ENCODE measurements at places on chromosomes 5 and 9.

GRCh38 chr9:37683531-37684371 lies 33.0 kb downstream of the FRMPD1 start:
- no peak for DNase-seq

DNA sequence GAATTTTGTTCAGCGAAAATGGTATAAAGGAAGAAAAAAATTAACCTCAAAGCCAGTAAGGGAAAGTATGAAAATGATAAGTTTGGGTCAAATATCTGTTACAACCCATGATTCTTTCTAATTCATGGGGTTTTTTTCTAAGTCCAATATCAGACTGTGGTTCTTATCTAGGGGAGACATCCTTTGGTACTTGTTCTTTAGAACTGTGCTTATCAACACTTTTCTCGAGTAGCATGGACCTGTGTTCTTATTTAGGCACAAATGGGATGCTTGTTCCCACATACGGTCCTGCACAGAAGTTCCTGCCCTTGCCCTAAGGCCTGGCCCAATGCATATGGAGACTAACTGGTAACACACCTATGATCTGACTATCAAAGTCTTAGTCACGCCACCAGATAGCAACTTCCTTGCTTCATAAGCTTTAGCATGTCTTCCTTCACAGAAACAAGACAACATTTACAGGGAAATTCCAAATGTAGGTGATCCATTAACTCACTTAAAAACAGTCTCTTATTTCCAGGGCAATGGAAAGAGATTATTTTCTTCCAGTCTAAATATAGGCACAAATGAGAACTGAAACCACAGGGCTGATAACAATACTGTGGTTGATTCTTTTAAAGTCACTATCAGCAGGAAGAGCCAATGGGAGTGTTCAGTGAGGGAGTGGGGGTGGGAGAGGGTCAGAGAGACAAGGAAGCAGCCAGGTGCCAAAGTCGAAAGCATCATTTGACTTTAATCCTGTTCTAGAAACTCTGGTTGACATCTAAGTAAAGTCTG lies 268.8 kb upstream of the ANKRD55 start:
- no peak for DNase-seq

- no peak for DNase-seq
These were observed 24.8 kb downstream of the CCNJL start for GRCh38 chr5:160287378-160288051.

- no peak for DNase-seq
These were observed 32.9 kb downstream of the TSPAN17 start for GRCh38 chr5:176680226-176680563.

- DNase-seq, result no peak
These were observed 60.3 kb downstream of the GNA14 start for GRCh38 chr9:77587851-77588250.

GRCh38 chr9:129235041-129235930 lies 57.2 kb upstream of the IER5L start:
- DNase-seq, result peak; percentile 20

DNA sequence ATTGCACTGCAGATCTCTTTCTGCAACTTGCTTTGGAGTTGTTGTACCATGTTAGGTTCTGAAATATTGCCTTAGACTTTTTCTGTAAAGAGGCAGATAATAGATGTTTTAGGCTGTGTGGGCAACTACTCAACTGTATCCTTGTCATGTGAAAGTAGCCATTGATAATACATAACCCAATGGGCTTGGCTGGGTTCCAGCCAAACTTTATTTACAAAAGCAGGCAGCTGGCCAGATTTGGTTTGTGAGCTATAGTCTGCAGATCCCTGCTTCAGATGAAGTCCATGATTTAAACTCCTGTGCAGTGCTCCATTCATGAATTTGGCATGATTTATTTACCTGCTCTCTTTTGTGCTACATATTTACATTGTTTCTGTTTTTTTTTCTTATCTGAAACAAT lies 300.4 kb downstream of the IRX2 start:
- DNase-seq, result no peak

DNA sequence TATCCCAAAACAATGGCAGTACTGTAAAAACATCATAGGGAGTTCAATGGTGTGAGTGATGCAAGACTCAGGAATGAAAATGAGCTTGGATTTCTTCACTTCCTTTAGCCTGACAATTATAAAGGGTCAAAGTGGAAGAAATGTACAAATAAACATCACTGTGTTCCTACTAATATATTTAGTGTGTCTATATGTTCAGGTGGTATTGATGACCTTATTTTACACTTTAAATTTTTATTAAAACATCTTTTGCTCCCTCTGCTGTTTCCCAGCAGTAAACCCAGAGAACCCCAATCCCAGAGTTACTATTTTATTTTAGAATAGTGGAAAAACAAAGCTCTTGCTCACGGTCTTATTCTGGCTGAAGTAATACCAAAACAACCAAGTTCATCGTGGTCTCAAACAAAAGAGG lies 2.0 kb downstream of the LOX start:
- no peak for DNase-seq

GRCh38 chr5:174323878-174324281 lies 278.4 kb downstream of the NSG2 start:
- no peak for DNase-seq

- DNase-seq, result no peak
These were observed 161.8 kb downstream of the PJA2 start for GRCh38 chr5:109247986-109248385.

- no peak for DNase-seq
These were observed 11.8 kb downstream of the SUB1 start for GRCh38 chr5:32597041-32597629.

- DNase-seq, result no peak
These were observed 197.1 kb upstream of the NR3C1 start for GRCh38 chr5:143600396-143601075.

DNA sequence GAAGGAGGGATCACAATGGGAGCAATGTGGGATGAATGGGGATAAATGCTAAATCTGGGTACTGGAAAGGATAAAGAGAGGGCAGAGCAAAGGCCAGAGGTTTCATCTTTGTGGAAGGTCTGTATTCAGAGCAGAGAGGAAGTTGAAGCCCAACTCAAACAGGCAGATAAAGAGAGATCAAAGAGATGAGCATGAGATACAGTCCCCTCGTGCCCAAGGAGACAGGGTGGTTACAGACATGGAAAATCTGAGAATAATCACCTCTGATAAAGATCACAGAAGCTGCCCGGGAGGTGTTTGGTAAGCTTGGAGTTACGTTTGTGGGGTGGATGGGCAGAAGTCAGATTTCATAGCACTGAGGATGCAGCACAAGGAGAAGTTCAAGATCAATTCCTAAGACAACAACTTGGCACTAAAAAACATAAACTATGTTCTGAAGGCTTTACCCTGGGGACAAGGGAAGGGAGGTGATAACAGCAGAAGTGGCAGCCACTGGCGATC lies 459 bp upstream of the ERAP2 start:
- DNase-seq, result peak; percentile 82

DNA sequence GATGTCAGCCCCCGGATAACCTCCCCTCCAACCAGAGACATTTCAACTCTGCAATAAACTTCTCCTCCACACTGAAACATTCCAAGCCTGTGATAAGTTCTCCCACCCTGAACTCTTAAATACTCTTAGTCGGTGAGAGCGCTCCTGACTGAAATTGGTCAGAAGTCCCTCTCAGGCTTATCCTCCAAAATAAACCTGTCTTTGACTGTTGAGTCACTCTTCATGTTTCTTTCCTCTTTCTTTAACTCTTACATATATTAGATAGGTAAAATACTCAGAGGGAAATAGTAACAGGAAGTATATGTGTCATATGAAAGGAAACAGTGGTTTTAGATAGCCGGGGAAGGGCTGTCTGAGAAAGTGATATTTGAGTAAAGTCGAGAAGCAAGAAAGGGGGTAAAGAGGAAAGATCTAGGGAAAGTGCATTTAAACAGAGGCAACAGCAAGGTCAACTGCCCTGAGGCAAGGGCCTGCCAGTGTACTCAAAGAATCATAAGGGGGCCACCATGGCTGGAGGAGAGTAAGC lies 11.0 kb upstream of the FAM81B start:
- no peak for DNase-seq

DNA sequence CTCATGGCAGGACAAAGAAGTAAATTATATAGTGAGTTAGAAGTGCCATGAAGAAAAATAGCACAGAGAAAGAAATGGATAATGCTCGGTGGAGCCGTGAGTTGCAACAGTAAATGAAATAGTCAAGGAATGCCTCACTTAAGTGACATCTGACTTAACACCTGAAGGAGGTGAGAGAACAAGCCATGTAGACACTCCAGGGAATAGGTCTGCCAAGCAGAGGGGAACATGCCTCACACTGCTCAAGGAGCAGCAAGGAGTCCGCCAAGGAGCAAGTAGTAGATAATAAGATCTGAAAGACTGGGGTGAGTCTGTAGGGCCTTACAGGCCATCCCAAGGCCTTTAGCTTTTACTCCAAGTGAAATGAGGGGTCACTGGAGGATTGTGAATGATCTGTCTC lies 21.8 kb downstream of the MAPKAP1 start:
- no peak for DNase-seq

- no peak for DNase-seq
These were observed 2.0 kb upstream of the HAUS6 start for GRCh38 chr9:19104515-19105282.

GRCh38 chr5:180202939-180203573 lies 6.0 kb downstream of the RASGEF1C start:
- DNase-seq, result no peak

All from CD4-positive, alpha-beta memory T cell (primary cell).